ENCODE measurements at places on chromosomes 4 and X.

DNA sequence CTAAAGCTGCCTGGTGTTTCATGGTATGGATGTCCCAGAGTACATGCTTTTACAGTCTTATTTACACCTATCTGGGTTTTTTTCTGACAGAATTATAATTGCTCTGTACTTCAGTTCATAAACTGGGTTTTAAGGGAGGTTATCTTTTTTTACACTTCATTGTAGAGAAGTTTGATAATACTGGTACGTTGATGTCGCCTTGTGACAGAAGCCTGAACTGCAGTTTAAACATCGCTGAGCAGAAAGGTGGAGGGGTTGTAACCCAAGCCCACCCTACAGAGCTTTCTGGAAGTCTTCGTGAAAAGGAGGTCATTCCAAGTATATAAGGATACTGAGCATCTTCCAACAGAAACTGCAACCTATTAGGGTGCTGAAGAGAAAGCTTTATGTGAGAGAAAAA lies 46.4 kb downstream of the BEX1 start:
- no peak for DNase-seq

DNA sequence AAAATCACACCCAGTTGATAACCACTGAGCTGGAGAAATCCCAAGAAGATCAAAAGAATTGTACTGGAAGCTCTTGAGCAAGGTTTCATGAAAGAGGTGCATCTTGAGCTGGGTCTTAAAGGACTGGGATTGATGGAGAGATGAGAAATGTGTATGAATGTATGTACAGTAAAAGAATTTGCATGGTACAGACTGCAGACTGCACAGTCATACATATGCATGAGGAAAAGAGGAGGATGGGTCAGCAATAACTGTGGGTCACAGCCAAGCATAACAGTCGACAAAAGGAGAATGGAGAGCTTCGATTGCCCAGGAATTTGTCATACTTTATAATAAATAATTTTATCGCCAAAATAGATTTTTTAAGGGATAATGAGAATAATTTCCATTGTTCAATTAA lies 4.8 kb upstream of the RELL1 start:
- DNase-seq = no peak

GRCh38 chr4:141388481-141388880 lies 167.8 kb downstream of the ZNF330 start:
- DNase-seq = no peak

GRCh38 chr4:53626491-53626890 lies 35.2 kb upstream of the LNX1 start:
- DNase-seq = no peak

DNA sequence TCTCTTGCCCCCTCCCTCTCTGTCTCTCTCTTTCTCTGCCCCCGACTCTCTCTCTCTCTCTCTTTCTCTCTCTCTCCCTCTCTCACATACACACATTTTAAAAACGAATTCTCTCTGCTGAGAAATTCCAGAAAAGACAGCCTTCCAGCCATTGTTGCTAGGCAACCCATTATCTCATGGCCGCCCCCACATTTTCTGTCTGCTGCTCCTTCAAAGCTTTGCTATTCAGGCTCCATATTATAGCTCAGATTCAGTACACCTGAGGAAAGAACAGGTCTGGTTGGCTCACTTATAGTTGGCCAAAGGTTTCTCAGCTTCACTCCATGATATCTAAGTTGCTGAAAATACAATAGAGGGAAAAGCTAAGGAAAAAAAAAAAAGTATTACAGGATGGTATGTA lies 174.4 kb upstream of the RADX start:
- DNase-seq = peak; percentile 3

- no peak for DNase-seq
These were observed 221.2 kb upstream of the MID1 start for GRCh38 chrX:10841579-10841978.

DNA sequence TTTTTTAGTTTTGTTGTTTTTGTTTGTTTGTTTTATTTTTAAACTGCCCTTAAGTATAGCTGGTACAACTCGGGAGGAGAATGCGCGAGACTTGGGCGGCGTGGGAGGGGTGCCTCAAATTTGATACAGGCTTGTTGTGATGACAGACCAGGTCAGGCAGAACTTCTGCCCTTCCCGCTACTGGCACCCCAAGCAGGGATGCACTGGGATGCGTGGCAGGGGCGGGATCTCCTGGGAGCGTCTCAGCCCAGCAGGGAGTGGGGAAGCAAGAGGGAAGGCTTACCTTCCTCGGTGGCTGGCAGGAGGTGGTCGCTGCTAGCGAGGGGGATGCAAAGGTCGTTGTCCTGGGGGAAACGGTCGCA lies 851 bp downstream of the SFRP2 start:
- DNase-seq = no peak

DNA sequence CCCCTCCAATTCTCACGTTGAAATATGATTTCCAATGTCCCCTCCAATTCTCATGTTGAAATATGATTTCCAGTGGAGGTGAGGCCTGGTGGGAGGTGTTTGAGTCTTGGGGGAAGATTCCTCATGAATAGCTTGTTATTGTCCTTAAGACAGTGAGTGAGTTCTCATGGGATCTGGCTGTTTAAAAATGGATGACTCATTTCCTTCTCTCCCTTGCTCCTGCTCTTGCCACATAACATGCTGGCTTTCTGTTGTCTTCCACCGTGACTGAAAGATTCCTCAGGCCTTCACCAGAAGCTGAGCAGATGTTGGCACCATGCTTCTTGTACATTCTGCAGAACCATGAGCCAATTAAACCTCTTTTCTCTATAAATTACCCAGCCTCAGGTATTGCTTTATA lies 346.8 kb upstream of the TECRL start:
- DNase-seq = no peak

DNA sequence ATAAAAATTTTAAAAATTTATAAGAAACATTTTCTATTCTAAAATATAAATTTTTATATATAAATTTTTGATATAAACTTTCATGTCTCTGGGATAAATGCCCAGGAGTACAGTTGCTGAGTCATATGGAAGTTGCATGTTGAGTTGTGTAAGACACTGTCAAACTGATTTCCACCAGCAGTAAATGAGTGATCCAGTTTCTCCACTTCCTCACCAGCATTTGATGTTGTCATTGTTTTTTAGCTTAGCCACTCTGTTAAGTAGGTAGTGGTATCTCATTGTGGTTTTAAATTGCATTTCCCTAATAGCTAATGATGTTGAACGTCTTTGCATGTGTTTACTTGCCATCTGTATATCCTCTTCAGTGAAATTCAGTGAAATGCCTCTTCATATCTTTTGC lies 66.5 kb downstream of the MAMLD1 start:
- DNase-seq = no peak

Data from dorsolateral prefrontal cortex (tissue), 122 donors.